ENCODE measurements at places on chromosomes 5 and 9. TPM values are rescaled to one million over a fixed set of nuclear protein-coding genes. Genes with fewer than 3 reads are reported as not detected.
A peak's percentile ranks its signal among the peaks of the same experiment; 100 is the strongest.

The ZDHHC11B gene
- total RNA-seq: 4.3 TPM

The OR1J2 gene
- not detected for total RNA-seq

The ECM2 gene
- total RNA-seq: 20.1 TPM

The SMIM33 gene
- total RNA-seq: not detected

The OBP2B gene
- not detected for total RNA-seq

The C5orf52 gene
- not detected for total RNA-seq

The FBP2 gene
- not detected for total RNA-seq

The GHR gene
- 27.2 TPM for total RNA-seq

The FAM78A gene
- total RNA-seq: 0.78 TPM

GRCh38 chr5:149363358-149363757, 5.5 kb downstream of the PCYOX1L start:
- no peak for ATAC-seq

- no peak for ATAC-seq
Measured at GRCh38 chr5:75660678-75661465, 49.6 kb downstream of the ANKDD1B start.

DNA sequence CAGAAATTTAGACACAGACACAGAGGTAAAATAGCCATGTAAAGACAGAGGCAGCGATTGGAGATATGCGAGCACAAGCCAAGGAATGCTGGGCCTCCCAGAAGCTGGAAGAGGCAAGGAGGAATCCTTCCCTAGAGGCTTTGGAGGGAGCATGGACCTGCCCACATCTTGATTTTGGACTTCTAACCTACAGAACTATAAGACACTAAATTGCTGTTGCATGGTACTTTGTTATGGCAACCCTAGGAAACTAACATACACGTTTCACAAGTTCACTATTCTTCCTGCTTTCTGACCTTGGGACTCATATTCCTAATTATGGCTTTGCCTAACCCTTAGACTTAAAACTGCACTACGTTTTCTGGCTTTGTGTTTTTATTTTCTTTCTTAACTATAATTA, 4.6 kb upstream of the LURAP1L start:
- ATAC-seq: no peak

DNA sequence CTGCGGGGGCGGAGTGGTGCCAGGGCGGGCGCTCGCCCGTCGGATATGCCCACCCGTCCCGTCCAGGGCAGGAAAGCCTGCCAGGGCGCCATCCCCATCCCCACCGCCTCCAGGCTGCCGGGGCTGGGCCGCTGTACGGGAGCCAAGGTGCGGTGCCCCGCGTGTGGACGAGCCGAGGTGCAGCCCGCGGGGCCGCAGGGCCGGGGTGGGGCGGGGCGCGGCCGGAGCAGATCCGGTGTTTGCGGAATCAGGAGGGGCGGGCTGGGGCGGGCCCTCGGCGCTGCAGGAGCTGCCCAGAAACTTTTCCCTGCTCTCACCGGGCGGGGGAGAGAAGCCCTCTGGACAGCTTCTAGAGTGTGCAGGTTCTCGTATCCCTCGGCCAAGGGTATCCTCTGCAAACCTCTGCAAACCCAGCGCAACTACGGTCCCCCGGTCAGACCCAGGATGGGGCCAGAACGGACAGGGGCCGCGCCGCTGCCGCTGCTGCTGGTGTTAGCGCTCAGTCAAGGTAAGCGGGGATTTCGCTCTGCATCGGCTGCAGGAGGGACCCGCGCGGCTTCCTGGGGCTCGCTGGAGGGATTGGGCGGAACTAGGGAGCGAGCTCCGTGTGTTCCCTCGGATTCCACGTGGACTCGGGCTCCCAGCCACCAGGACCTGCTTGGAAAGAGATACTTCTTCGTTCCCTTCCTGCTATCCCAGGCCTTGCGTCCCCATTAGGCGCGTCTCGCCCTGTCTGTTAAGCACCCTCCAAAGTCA, at the start of gene ITGA2:
ITGA2 (plus strand) TSS at position 328 of the 756 bp plus-strand sequence; CDS start at position 445, 117 bp downstream.
- peak; percentile 74 for ATAC-seq

GRCh38 chr5:119022017-119022745, 33.8 kb upstream of the DTWD2 start:
- no peak for ATAC-seq

DNA sequence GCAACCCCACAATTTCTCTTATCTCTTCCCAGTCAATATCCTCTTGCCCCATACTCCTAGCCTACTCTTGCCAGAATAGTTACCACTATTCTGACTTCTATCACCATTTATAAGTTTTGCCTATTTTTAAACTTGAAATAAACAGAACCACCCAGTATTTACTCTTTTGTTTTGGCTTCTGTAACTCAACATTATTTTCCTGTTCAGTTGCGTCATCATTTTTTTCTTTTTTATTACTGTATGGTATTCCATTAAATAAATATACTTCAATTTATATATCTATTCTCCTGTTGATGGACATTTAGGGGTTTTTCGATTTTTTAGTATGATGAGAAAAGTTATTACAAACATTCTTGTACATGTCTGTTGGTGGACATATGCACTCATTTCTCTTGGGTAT, 62.6 kb upstream of the ERBIN start:
- no peak for ATAC-seq

- ATAC-seq: no peak
Measured at GRCh38 chr5:147408980-147409379, 100.9 kb downstream of the DPYSL3 start.

- ATAC-seq: no peak
Measured at GRCh38 chr5:2761921-2762488, 10.5 kb upstream of the IRX2 start.

DNA sequence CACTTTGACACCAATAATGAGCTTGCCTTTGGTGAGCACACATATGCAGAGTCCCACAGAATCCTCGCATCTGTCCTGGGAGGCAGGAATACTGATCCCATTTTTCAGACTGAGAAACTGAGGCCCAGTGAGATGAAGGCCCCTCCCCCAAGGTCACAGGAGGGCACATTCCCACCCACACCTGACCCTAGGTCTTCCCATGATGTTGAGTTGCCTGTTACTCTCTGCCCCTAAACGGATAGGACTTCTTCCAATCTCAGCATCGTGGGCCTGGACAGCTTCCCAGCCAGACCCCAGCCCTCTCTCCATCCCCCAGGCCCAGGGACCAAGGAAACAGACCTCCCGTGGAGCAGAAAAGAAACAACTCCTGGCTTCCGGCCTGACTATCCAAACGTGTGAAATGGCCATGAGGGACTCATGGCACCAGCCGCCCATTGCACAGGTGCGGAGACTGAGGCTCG, 877 bp downstream of the SH3GLB2 start:
- no peak for ATAC-seq

GRCh38 chr5:171863935-171864334, 78.3 kb downstream of the SMIM23 start:
- no peak for ATAC-seq

- no peak for ATAC-seq
Measured at GRCh38 chr9:19246891-19247290, 16.4 kb downstream of the DENND4C start.

DNA sequence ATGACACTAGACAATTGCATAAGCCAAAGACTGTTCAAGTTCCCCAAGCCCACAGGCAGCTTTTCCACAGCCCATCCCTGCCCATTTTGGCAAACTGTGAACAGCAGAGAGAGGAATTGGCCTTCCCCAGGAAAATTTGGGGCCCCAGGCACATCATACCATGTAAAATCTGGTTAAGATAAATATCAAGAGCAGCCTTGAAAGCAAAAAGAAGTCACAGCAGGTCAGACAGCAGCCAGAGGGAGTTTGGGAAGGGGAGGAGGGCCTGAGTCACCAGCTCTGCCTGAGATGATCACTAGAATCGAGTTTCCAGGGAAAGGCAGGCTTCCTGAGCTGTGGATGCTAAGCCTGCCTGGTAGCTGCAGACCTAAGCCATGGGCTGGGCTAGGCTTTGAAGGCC, 179.2 kb downstream of the RFK start:
- ATAC-seq: no peak
